SJSA1 (cell line): ENCODE measurements at places on chromosomes 2 and 18. TPM values are rescaled to one million over a fixed set of nuclear protein-coding genes. Genes with fewer than 3 reads are reported as not detected.

Gene HMSD
- total RNA-seq = 0.53 and 1.00 TPM in 2 replicates

Gene TXNDC9
- 107 and 117 TPM in 2 replicates for total RNA-seq

Gene GALNT14
- 0.21 TPM in 1 of 2 replicates, not detected in the other for total RNA-seq

Gene MYL1
- not detected in 2 replicates for total RNA-seq

Gene SGPP2
- not detected in 2 replicates for total RNA-seq

Gene STK36
- 7.9 and 8.5 TPM in 2 replicates for total RNA-seq

Gene ZNF385B
- total RNA-seq = not detected in 2 replicates

Gene GPR17
- not detected in 2 replicates for total RNA-seq

Gene CD8A
- total RNA-seq = not detected in 2 replicates

Gene CPLX4
- not detected in 2 replicates for total RNA-seq

Gene ANKRD29
- 0.34 TPM in 1 of 2 replicates, not detected in the other for total RNA-seq

Gene DES
- total RNA-seq = 0.13 TPM in 1 of 2 replicates, not detected in the other

Gene POLR1A
- 25.5 and 28.6 TPM in 2 replicates for total RNA-seq

Gene IHH
- 0.05 TPM in 1 of 2 replicates, not detected in the other for total RNA-seq

Gene TNFRSF11A
- total RNA-seq = not detected in 2 replicates

Gene ADGRF3
- 0.18 and 1.1 TPM in 2 replicates for total RNA-seq

Gene CCDC68
- total RNA-seq = 0.03 TPM in 1 of 2 replicates, not detected in the other

Gene LNPK
- 46.0 and 54.6 TPM in 2 replicates for total RNA-seq

Gene OTOF
- not detected in 2 replicates for total RNA-seq

Gene RAMP1
- 0.22 and 1.7 TPM in 2 replicates for total RNA-seq

Gene TLX2
- not detected in 2 replicates for total RNA-seq

Gene SLC4A5
- 0.08 TPM in 1 of 2 replicates, not detected in the other for total RNA-seq

Gene HOXD13
- total RNA-seq = 0.06 and 0.50 TPM in 2 replicates

Gene REG1A
- total RNA-seq = not detected in 2 replicates

Gene STRADB
- 9.4 and 23.8 TPM in 2 replicates for total RNA-seq

Gene MERTK
- total RNA-seq = not detected in 2 replicates

Gene SCG2
- 5.0 and 6.2 TPM in 2 replicates for total RNA-seq

Gene CRYBA2
- not detected in 2 replicates for total RNA-seq

Gene STK17B
- total RNA-seq = 41.5 and 52.3 TPM in 2 replicates
